ENCODE measurements at places on chromosomes 5 and 9. TPM values are rescaled to one million over a fixed set of nuclear protein-coding genes. Genes with fewer than 3 reads are reported as not detected.

Gene IL9
- not detected for total RNA-seq

Gene PCDHB9
- total RNA-seq: 0.78 TPM

Gene TMEM215
- not detected for total RNA-seq

Gene MGAT4B
- 90.0 TPM for total RNA-seq

Gene ADGRD2
- not detected for total RNA-seq

Gene EGFLAM
- 4.6 TPM for total RNA-seq

Gene SCGB3A2
- total RNA-seq: not detected

Gene ADAMTSL1
- 0.52 TPM for total RNA-seq

Gene GFRA3
- 1.8 TPM for total RNA-seq

Gene JMY
- 15.8 TPM for total RNA-seq

Gene C7
- 288 TPM for total RNA-seq

Gene LMBRD2
- total RNA-seq: 8.6 TPM

Gene OR13J1
- not detected for total RNA-seq

DNA sequence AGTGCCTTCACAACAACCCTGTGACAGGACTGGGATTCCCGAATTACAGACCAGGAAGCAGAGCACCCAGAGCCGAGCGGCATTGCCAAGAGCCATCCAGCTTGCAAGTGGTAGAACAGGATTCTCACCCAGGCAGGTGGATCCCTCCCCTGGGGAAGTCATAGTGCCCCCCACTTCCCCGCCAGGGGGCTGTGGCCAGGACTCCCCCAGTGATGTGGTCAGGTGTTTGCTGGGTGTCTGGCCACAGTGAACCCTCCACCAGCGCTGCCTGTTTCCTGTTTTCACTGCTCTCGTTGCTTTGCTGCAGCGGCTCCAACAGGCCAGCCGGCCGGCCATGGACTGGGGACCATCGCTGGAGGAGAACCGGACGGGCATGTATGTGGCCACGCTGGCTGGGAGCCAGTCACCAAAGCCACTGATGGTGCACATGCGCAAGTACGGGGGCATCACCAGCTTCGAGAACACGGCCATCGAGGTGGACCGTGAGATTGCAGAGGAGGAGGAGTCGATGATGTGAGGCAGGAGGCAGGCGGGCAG lies 19.3 kb downstream of the SLC6A7 start:
- H3K27ac ChIP-seq: no peak overlapping the region
- H3K4me3 ChIP-seq: no peak overlapping the region
- DNase-seq: peak; percentile 39
- no peaks in the 10 kb centered on the region for H3K4me1 ChIP-seq
- H3K36me3 ChIP-seq: no peaks in the 10 kb centered on the region

- peak; percentile 15 for DNase-seq
- no peak overlapping the region for H3K27ac ChIP-seq
- no peak overlapping the region for H3K4me3 ChIP-seq
- no peaks in the 10 kb centered on the region for H3K27me3 ChIP-seq
Measured at GRCh38 chr5:66616520-66617225, 20.5 kb downstream of the MAST4 start.

GRCh38 chr9:105144076-105144475 lies 100.4 kb upstream of the SLC44A1 start:
- no peak overlapping the region for H3K4me3 ChIP-seq
- H3K27ac ChIP-seq: no peak overlapping the region
- no peaks in the 10 kb centered on the region for H3K36me3 ChIP-seq
- no peaks in the 10 kb centered on the region for H3K27me3 ChIP-seq

GRCh38 chr9:126146254-126147145 lies 180.1 kb upstream of the MVB12B start:
- no peaks in the 10 kb centered on the region for H3K36me3 ChIP-seq
- H3K27ac ChIP-seq: no peak overlapping the region
- no peak for DNase-seq
- no peaks in the 10 kb centered on the region for H3K27me3 ChIP-seq
- no peak overlapping the region for H3K4me3 ChIP-seq

- H3K27ac ChIP-seq: no peak overlapping the region
- H3K4me1 ChIP-seq: peaks cover 15% of the 10 kb centered on the region
- no peaks in the 10 kb centered on the region for H3K27me3 ChIP-seq
- H3K36me3 ChIP-seq: no peaks in the 10 kb centered on the region
- peak; percentile 81 for DNase-seq
Measured at GRCh38 chr5:5270958-5271785, 131.0 kb downstream of the ADAMTS16 start.

DNA sequence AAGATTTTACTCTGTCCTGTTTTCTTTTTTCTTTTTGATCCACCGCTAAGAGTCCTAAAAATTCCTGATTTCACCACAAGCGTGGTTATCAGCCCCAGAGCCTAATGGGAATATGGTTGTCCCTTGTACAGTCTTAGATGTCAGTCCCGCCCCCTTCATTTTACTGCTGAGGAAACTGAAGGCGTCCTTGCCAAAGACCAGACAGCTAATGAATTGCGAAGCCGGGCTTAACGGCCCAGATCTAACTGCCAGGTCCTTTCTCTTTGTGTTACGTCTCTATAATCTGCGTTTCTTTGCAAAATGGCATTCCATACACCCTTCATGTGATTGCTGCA lies 497 bp downstream of the NSA2 start:
- H3K4me1 ChIP-seq: peaks cover 25% of the 10 kb centered on the region
- no peaks in the 10 kb centered on the region for H3K27me3 ChIP-seq
- H3K36me3 ChIP-seq: peaks cover 10% of the 10 kb centered on the region

GRCh38 chr5:142109331-142110045 lies 909 bp downstream of the NDFIP1 start:
- no peaks in the 10 kb centered on the region for H3K27me3 ChIP-seq
- no peaks in the 10 kb centered on the region for H3K36me3 ChIP-seq
- H3K4me1 ChIP-seq: peaks cover 30% of the 10 kb centered on the region
- peak overlapping the region; percentile 65 for H3K4me3 ChIP-seq

DNA sequence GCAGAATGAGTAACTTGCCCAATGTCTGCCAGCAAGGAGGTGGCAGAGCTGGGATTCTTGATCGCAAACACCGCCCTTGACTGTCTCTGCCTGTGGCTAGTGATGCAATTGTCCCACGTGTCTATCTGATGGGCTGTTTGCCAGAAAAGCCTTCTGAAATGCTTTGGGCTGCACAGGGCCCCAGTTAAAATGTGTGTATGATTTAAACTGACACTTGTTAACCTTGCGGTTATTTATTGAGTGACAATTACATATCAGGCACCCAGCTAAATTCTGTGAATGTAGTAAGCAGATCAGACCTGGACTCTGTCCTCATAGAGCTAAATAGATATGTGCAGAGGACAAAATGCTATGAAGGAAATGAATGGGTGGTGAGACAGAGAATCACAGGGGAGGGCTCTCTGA lies 11.6 kb upstream of the IL12B start:
- no peak overlapping the region for H3K4me3 ChIP-seq
- no peaks in the 10 kb centered on the region for H3K4me1 ChIP-seq
- H3K27ac ChIP-seq: no peak overlapping the region
- H3K36me3 ChIP-seq: no peaks in the 10 kb centered on the region
- peak; percentile 78 for DNase-seq

- no peaks in the 10 kb centered on the region for H3K36me3 ChIP-seq
- H3K4me3 ChIP-seq: no peak overlapping the region
- H3K4me1 ChIP-seq: peaks cover 29% of the 10 kb centered on the region
- DNase-seq: no peak
- no peaks in the 10 kb centered on the region for H3K27me3 ChIP-seq
Measured at GRCh38 chr5:1098986-1099597, 12.8 kb downstream of the SLC12A7 start.

- no peaks in the 10 kb centered on the region for H3K36me3 ChIP-seq
- H3K4me3 ChIP-seq: no peak overlapping the region
- DNase-seq: no peak
- H3K27me3 ChIP-seq: no peaks in the 10 kb centered on the region
Measured at GRCh38 chr9:96256800-96257199, 45.2 kb downstream of the HSD17B3 start.

DNA sequence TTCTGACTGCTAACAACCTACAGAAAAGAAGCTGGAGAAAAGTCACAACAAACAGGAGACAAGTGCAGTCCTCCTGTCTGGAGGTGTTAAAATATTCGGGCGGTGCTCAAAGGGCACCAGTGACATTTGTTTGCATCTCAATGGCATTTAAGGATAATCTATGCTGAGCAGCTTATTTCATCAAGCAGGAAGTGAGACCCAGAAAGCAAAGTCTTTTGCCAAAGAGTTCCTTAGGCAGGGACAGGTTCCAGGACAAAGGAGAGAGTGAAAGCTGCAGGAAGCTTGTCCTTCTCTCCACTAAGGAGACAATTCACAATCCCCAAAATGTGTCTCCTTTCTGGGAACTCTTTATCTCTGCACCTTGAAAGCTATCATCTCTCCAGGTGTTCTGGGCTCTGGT lies 38.7 kb upstream of the CDK20 start:
- H3K4me3 ChIP-seq: no peak overlapping the region
- no peak overlapping the region for H3K27ac ChIP-seq
- no peaks in the 10 kb centered on the region for H3K36me3 ChIP-seq
- H3K4me1 ChIP-seq: no peaks in the 10 kb centered on the region

- DNase-seq: no peak
- no peaks in the 10 kb centered on the region for H3K36me3 ChIP-seq
- H3K4me1 ChIP-seq: peaks cover 30% of the 10 kb centered on the region
- H3K4me3 ChIP-seq: no peak overlapping the region
- no peak overlapping the region for H3K27ac ChIP-seq
Measured at GRCh38 chr5:143105216-143105905, 298.1 kb downstream of the NR3C1 start.

DNA sequence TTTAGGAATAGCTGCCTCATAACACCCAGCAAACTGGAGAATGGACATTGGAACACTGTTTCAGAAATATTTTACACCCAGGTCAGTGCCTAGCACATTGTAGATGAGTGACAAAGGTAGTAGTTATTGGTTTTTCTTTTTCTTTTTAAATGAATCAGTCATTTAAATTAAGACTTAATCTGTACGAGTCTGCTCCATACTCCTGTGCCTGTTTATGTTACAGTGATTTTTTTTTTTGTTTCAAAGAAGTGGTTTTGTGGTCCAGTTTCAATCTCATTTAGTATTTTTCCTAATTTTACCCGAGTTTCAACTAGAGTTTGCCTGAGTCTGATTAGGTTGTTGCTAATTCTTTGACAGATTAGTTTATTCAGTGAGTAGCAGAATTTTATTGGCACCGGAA lies 16.2 kb downstream of the LMNB1 start:
- no peaks in the 10 kb centered on the region for H3K27me3 ChIP-seq
- no peaks in the 10 kb centered on the region for H3K36me3 ChIP-seq
- H3K4me1 ChIP-seq: no peaks in the 10 kb centered on the region
- H3K27ac ChIP-seq: no peak overlapping the region
